Smooth muscle cell of the coronary artery (primary cell): ENCODE measurements at places on chromosomes 3 and 15. TPM values are rescaled to one million over a fixed set of nuclear protein-coding genes. Genes with fewer than 3 reads are reported as not detected.

Gene DLEC1
- total RNA-seq, result under 0.01 TPM in 2 replicates

Gene TLR9
- under 0.01 TPM in 1 of 2 replicates, not detected in the other for total RNA-seq

Gene TMEM158
- 3.5 and 8.7 TPM in 2 replicates for total RNA-seq

Gene SNAP23
- 49.6 and 161 TPM in 2 replicates for total RNA-seq

Gene CCR2
- total RNA-seq, result under 0.01 TPM in 1 of 2 replicates, not detected in the other

Gene TMC3
- total RNA-seq, result 13.7 TPM in 1 of 2 replicates, not detected in the other

Gene STAB1
- 0.15 and 3.4 TPM in 2 replicates for total RNA-seq

Gene SLC27A2
- not detected in 2 replicates for total RNA-seq

Gene AHSG
- total RNA-seq, result not detected in 2 replicates

Gene POC1A
- total RNA-seq, result 2.3 and 6.0 TPM in 2 replicates
